ENCODE measurements at places on chromosomes 2 and 18.

DNA sequence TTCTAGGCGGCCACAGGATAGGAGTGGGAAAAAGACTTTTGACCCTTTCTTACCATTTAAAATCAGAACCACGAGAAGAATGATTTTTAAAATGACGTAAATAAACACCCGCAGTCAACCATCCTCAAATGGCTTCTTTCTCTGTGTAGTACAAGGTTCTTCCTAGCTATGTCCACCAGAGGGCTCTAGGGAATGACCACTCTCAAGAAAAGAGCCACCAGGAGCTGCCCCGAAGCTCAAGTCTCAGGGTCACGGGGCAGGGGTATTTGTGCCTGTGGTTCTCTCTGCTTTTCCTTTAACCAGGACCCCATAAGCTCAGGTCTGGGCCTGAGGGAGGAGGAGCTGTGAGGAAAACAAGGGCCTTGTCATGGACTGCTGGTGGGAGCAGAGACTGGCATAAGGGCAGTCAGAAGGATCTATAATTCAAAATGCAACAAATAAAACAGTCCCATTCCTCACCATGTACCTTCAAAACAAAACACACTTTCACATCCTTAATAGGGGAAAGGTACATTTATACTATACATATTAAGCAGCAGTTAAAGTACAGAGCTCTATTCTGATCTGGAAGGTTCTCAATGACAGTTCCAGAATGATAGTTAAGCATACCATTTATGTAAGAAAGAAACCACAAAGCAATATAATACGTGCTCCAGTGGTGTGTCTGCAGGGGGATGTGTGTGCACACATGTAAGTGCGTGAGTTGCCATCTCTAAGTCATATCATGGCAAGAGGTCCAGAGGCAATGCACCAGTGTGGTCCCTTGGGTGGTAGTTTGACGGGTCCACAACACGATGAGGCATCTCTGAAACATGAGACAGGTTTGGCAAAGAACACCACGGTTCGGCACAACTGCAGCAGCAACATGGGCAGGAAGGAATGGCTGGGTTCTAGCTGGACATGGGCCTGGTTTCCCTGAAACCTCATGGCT, 18.6 kb downstream of the LYPD1 start:
- DNase-seq: no peak

GRCh38 chr18:28208268-28208667, 31.3 kb upstream of the CDH2 start:
- DNase-seq: no peak

- DNase-seq: no peak
These were observed 3.3 kb downstream of the SNORC start for GRCh38 chr2:232873292-232873908.

DNA sequence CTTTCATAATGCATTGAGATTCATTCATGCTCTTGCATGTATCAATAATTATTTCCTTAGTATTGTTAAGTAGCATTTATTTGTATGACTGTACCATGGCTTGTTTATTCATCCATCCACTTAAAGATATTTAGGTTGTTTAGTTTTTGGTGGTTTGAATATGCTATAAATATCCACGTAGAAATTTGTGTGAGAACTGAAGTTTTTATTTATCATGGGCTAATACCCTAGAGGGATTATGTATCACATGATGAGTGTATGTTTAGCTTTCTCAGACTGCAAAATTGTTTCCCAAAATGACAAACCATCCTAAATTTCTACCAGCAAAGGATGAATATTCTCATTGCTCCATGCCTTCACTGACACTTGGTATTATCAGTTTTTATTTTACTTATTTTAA, 55.2 kb downstream of the CSRNP3 start:
- no peak for DNase-seq

- peak; percentile 9 for DNase-seq
These were observed 249.3 kb downstream of the ZNF521 start for GRCh38 chr18:25102662-25103061.

DNA sequence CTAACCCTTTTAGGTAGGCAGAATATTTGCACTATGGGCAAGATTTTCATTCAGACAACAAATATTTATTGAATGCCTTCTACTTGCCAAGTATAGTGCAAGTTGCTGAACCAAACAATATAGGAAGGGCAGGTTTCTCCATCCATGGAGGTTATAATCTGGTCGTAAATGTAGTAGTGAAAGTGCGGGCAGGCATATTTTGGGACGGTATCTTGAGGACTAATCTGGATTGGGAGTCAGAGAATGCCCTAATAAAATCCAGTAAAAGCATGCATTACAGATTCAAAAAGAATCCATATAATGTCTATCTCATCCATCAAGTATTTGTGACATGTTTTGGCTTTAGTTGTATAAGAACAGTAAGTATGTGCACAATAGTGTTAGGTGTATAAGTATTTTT, 1.7 kb upstream of the NDUFV2 start:
- DNase-seq: no peak
